ENCODE measurements at places on chromosomes 2 and 18.

DNA sequence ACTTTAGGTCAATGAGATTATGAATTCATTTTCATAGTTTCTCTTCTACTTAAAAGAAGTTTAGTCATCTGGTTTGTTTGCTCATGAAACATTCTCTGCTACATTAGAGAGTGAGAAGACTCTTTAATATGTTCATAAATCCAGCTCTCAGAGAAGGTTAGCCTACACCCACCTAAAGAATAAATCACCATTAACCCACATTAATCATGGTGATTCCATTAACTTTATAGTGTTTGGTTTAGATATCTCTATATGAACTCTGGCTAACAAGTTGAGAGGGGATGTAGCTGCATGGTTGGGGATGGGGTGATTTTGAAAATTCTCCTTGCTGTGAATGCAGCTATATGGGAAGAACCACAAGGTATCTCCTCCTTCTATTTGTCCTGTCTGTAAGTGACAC, 10.7 kb downstream of the TFPI start:
- no peak for DNase-seq

DNA sequence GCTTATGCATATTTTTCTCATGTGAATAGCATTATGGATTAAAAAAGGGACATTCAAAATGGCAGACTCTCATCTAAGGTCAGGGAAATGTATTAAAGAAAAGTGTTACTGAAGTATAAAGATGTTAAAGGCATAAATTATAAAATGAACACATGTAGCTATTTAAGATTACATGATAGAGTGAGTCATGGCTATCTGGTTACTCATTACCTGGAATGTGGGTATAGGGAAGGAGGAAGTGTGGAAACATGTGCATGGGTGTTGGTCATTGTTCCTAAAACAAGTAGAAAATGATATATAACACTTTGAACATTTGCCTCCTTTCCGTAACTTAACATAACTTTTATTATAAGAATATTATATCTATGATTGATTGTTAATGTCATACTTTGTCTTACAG, 66.4 kb downstream of the MYO1B start:
- DNase-seq, result peak; percentile 61

GRCh38 chr2:176540995-176541394, 271.8 kb downstream of the MTX2 start:
- DNase-seq, result no peak

- DNase-seq, result no peak
Measured at GRCh38 chr2:126653761-126654160, 2.2 kb upstream of the GYPC start.

GRCh38 chr2:220478305-220479058, 851.1 kb downstream of the SLC4A3 start:
- DNase-seq, result no peak

DNA sequence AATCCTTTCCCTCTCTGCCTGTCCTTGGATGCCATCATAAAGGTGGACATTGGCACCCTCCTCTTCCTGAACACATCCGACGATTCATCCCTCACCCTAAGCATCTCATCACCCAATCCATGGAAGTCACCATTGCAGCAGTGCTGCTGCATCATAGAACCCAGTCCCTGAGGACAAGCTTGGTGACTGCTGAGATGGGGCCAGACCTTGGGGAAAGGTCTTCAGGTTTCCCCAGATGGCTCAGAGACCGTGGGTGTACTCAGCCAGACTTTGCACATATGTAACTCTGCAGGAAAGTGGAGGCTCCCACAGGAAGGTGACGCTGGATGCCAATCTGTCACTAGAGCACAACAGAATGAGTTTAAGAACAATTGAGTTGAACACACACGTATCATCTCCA, 202.2 kb downstream of the SOX11 start:
- no peak for DNase-seq

GRCh38 chr2:178899656-178900055, 92.4 kb upstream of the TTN start:
- DNase-seq, result no peak

- DNase-seq, result peak; percentile 80
Measured at GRCh38 chr2:60550178-60550983, 3.1 kb downstream of the BCL11A start.

- DNase-seq, result peak; percentile 73
Measured at GRCh38 chr2:20611077-20611843, 39.6 kb downstream of the HS1BP3 start.

DNA sequence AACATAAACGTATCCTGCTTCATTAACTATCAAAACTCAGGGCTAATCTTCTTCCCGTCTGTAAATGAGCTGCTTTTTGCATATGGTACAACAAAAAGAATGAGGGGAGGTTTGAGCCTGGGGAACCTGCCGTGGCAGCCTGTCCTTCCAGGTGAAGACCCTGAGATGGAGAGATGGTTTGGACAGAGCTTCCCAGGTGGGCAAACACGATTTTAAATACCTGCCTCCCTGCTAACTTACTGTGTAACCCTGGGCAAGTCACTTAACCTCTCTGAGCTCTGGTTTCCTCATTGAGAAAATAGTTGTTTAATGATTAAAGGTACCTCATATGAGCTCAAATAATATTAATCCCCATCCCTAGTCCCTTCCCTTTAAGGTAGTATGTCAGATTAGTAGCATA, 9.0 kb downstream of the EMX1 start:
- DNase-seq, result no peak

- DNase-seq, result no peak
Measured at GRCh38 chr2:3189076-3189591, 188.5 kb downstream of the EIPR1 start.

DNA sequence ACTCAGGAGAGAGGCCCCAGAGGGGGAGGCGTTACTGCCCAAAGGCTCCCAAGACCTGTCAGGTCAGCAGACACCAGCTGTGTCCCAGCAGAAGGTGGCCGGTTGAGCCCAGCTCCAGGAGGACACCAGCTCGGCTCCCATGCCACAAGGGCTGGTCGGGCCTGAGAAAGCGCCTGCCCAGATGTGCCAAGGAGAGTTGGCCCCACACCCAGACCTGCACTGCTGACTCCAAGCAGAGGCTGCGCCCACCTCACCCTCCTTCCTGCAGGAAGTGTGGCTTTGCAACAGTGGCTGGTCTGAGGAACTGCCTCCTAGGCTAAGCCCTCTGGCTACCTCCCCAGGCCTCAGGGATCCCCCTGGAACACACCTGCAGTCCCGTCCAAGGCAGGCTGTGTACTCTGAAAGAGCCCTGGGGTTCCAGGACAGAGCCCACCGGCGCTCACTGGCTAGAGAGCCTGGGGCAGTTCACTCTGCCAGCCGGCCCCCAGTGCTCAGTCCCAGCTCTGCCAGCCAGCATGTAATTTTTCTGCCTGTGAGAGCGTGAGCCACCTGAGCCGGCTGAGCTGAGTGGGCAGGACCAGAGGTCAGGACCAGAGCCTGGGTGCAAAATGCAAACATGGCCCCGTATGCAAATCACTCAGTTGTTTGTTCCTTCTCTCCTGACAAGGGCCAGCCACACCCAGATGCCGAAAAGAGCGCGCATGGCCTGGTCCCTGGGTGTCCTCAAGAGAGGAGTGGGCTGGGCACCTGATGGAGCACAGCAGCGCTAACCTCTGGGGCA, 36.9 kb upstream of the PTMA start:
- DNase-seq, result no peak

DNA sequence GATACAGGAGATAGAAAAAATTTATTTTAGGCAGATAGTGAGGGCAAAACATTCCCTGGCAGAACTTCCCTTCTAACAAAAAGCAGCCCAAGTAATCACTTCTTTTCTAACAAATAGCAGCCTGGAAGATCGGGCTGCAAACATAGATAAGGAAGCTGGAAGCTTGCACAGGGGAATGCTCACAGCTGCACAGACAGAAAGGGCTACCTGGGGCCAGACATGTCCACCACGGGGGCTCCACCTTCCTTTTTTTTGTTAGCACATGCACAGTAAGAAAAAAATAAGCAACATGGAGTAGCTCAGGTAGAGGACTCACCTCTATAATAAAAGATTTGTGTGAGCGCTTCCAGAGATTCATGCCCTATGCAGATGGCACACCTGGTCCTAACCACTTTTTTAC, 420.5 kb downstream of the PTH2R start:
- no peak for DNase-seq

- no peak for DNase-seq
Measured at GRCh38 chr2:98547092-98547790, 61.1 kb downstream of the COA5 start.

DNA sequence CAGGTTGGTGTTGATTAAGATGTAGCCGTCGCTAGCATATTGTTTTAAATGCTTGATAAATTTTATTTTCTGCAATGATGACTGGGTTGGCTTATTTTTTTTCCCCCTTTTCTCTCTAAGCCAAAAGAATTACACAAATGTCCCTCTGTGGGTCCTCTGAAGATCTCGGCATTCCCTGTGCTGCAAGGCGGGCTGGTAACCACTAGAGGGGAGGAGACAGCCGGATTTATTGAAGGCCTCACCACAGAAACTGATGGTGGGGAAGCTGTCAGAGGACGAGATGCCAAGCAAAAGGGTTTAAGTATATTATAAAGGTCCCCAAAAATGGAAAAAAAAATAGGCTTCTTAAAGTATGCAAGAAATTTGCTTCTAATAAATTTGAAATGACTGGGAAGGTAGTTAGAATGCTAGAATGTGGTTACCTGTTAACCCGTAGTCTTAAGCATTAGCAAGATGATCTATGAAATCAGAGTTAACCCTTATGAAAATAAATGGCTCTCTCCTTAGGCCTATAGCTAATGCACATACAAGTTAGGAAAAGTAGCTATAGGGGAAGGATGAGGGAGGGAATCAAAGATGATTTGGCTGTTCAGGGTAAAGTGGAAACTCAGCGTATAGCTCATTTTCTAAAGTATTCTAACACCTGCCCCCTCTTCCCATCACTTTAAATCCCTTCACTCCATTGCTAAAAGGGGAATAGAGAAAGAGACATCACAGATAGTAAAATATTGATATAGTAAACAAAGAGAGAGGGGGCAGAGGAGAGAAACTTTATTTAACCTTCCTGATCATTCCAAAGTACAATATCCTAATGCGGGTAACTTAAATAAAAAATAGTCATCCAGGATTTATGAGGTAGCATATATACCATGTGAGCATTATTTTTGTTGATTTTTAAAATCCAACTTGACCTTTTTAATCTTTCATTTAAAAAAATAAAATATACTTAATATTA, 894.5 kb upstream of the POU3F3 start:
- peak; percentile 2 for DNase-seq
